ENCODE measurements at places on chromosomes 3 and 15.

- no peak for DNase-seq
These were observed 1.1 kb upstream of the INTS14 start for GRCh38 chr15:65611888-65612615.

DNA sequence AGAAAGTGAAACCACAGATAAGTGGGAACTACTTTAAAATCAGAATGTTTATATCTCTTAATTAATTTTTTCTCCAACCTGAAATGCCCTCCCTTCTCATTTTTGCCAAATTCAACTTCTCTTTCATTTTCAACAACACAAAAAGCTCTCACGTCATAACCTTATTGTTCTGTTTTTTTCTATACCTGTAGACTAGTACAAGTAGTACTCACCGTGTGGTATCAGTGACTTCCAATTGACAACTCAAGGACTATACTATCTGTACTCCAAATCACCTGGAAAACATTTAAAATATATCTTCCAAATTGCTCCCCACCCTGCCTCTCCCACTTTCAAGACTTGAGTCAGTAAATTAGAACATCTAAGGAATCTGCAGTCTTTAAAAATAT, 72.8 kb upstream of the ZNF280D start:
- no peak for DNase-seq

GRCh38 chr3:177490626-177491025, 293.3 kb upstream of the TBL1XR1 start:
- DNase-seq = no peak

- DNase-seq = no peak
These were observed 15.5 kb downstream of the PDZRN3 start for GRCh38 chr3:73609315-73609641.

DNA sequence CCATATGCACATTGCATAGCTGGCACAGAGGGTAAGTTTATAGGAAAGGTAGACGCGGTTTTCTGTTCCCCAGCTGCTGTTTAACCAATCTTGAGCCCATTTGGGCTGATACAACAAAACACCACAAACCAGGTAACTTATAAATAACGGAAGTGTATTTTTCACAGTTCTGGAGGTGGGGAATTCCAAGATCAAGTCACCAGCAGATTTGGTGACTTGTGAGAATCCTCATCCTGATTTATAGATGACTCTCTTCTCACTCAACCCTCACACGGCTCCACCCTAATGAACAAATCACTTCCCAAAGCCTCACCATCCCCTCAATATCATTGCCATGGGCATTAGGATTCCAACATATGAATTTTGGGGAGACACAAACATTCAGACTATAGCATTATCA, 694.4 kb upstream of the NR2F2 start:
- no peak for DNase-seq

GRCh38 chr15:37783290-37783689, 151.2 kb upstream of the TMCO5A start:
- no peak for DNase-seq

- no peak for DNase-seq
These were observed 10.8 kb upstream of the RASA2 start for GRCh38 chr3:141476033-141476432.

- no peak for DNase-seq
These were observed 1.6 kb downstream of the C3orf38 start for GRCh38 chr3:88151358-88151757.

GRCh38 chr3:87674397-87675161, 384.2 kb downstream of the CGGBP1 start:
- no peak for DNase-seq
